Caco-2 (cell line): ENCODE measurements at places on chromosomes 1 and 21. TPM values are rescaled to one million over a fixed set of nuclear protein-coding genes. Genes with fewer than 3 reads are reported as not detected.

DNA sequence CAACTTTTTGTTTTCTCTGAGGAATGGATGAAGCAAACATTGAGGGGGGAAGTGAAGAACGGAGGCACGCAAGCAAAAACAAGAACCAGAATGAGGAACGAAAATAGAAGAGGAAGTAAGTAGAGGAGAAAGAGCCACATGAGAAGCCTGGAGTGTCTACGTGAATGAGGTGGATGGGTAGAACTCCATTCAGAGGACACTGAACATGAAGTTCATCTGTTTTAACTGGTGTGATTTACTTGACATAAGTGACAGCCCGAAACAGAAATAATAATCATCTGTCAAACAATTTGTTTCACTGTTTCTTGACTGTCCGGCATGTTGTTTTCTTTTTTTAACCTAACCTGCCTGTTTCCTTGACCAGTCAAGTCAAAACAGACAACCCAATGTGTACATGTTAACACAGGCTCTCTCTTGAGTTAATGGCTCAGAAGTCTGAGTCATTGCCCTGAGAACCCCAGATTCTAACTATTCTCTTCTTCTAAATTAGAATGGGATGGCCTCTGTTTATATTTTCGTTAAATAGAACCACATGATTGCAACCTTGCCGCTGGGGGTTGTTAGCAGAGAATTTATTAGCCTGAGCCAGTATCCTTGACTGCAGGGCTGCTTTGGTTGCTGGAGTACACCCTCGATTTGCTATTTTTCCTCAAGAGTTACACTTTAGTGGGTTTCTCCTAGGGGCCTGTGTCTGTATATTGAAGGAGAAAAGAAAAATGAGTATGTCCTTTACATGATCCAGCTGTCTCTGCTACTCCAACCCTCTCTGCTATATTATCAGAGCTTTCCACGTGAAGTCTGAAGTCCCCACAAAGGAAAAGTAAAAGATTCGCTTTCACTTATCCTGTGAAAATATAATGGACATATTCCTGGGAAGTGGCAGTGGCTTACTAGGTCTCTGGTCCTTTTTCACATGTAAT is 151.7 kb downstream of the ZC3H11B start:
- DNase-seq = no peak

DNA sequence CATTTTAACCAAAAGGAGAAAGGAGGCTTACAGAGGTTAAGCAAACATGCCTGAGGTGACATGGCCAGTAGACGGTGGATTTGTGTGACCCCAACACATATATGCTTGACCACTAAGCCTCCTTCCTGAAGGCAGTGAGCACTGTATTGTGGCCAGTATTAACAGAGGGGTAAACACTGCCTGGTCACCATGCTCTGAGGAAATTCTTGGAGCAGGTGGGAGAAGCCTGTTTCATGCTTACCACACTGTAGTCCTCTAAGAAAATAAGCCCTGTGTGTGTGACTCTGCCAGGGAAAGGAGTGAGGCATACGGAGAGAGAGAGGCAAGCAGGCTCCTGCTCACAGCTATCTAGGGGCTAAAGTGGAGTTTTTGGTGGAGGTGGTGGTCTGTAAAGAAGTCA is 102.7 kb downstream of the KCND3 start:
- no peak for DNase-seq

DNA sequence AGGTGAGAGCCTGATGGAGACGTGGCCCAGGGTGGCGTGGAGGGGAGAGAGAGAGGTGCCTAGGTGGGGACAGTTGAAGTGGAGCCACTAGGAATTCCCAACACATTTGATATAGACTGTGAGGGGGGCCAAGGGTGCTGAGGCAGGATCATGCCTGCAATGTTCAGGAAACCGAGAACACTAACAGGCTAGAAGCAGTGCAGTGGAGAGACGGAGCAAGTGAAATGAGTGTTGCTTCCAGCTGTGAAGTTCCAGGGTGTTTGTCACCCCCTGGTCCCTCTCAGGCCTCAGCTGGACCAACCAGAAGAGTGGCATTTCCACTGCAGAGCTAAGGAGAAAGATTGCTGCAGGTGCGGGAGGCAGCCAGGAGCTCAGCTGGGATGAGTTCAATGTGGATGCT is 127.1 kb downstream of the RIPK4 start:
- DNase-seq = no peak

DNA sequence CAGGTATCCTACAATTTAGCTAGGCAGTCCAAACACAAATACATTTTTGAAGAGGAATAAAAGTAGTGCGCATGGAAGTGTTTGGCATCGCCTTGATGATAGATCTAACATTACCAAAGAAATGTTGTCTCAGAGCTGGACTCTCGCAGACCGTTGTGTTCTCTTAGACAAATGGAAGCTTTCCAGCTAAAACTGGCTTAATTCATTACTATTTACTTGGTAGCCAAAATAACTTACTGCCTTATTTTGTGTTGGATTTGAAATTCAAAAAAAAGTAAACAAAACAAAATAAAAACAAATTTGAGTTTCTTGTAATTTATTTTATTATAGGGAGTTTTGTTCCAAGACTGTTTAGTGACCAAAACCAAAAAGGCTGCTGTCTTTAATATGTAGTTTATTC is 51.6 kb downstream of the PDE4B start:
- DNase-seq = no peak

DNA sequence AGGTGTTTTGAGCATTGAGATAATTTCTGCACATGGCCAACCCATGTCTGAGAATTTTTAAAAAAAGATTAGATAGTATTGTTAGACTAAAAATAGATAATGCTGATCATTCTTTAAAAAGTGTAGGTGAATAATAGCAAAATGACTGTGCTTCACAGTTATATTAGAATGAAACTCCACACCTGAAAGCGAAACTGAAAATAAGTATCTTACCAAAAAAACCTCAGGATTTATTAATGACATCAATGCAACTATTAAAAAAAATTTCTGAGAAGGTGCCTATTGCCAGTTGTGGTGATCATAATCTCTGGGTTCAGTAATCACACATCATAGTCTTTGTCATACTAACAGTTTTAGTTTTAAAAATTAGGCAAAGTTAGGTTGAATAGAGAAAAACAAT is 36.5 kb downstream of the PLA2G4A start:
- no peak for DNase-seq

DNA sequence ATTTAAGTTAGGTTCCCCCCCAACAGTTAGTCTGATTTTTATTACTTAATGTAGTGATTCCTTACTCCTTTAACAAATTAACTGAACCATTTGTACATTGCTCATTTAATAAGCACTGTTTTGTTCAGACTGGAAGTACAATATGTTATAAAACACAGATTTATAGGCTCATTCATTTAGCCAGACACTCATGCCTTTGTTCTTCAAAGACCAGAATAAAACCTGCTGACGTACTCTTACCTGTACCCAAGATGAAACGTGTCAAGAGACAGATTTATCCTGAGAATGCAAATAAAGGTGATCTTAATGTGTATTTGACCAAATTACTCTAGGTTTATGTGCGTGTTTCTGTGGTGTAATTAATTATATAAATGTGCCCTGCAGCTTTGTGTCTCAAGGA is 92.8 kb downstream of the INTS7 start:
- no peak for DNase-seq

GRCh38 chr1:70382682-70383081 is 28.2 kb upstream of the ANKRD13C start:
- no peak for DNase-seq

DNA sequence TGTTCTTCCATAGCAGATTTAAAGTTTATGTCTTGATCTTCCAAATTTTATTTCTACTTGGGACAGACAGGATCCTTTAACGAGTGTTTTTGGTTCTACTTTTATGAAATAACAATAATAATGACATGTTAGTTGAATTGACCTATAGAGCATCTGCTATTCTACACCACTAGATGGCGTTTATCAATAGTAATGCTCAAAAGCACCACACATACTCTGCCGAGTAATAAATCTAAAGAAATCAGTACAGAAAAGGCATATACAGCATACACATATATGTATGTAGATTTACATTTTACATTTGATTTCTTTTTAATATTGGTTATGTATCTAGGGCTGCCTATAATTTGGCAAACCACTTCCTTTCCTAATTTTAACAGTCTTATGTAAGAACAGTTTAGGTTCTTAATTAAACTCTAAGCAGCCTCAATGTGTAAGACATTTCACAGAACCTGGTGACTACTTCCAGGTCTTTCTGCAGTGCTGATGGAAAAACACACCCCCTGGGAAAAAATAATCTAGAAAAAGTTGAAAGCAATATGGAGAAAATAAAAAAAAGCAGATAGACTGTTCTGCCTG is 5.9 kb upstream of the SIPA1L2 start:
- no peak for DNase-seq

GRCh38 chr21:32256873-32257620 is 21.8 kb downstream of the MIS18A start:
- no peak for DNase-seq

GRCh38 chr1:24961961-24962861 is 32.1 kb upstream of the RUNX3 start:
- DNase-seq = no peak

DNA sequence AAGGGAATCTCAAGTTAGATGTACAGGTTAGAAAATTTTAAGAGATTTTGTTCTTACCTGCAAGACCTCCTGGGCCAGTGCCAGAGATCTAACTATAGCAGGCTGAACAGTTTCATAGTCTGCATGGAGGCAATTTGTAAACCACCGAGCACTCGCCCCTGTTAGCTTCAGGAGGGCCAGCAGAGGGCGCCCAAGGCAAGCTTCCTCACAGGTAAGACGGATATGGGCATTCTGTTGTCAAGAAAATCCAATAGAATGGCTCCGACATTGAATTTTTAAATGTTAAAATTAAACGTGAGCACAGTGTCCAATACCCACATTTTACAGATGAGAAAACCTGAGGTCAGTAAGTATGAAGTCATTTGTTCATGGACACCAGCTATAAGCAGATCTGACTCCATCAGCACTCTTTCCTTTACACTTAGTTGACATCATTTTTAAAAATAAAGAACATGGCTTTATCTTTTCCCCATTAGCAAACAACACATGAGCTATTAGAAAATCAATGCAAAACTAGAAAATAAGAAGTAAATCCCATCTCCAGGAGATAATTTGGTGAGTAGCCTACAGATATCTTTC is 2.2 kb downstream of the REG4 start:
- peak; percentile 70 for DNase-seq

DNA sequence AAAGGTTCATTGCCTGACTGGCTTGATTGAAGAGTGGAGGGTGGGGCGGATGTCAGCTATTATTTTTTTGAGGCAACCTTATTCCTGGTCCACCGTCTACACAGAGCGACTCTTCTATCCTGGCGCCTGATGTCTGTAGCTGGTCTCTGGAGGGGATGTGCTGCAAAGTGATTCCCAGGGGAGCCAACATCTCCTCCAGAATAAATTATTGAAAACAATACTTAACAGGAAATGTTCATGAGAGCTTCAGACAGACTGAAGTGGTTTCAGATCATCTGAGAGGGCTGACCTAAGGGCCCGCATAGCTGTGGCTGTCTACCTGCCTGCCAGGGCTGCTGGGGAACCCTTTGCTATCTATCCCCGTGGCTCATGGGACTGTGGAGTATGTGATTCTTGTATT is 66.7 kb downstream of the TEX35 start:
- no peak for DNase-seq

DNA sequence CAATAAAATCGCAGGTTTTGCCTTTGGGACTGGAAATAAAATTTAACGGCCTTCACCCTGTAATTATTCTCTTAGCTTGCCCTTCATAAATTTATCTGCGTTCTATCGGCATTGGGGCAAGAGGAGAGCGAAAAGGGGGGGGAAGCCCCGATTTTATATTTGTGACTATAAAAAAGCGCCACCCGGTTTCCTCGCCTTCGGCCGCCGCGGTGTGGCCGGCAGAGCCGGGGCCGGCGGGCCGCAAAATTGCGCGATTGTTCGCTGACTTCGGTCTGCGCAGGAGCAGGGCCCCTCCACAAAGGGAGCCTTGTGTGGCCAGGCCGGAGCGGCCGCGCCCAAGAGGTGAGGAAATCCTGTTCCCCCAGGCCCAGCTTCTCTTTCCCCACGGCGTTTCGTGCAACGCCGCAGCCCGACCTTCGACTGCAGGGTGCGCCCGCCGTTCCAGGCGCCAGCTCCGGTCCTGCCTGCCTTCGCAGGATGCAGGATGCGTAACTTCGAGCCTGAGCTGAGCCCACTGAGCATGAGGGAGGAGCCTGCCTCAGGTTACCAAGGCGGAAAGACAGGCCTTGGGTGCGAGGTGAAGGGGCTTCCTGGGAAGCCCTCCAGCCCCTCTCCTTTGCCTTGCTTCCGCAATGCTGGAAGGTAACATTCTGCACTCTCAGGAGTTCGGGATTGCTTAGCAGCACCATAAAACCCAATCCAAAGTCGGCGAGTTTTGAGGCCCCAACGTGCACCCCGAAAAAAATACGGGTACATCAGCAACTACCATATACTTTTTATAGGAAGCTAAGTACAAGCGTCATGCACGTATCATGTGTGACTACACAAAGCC is 4.9 kb upstream of the TBX15 start:
- DNase-seq = no peak

DNA sequence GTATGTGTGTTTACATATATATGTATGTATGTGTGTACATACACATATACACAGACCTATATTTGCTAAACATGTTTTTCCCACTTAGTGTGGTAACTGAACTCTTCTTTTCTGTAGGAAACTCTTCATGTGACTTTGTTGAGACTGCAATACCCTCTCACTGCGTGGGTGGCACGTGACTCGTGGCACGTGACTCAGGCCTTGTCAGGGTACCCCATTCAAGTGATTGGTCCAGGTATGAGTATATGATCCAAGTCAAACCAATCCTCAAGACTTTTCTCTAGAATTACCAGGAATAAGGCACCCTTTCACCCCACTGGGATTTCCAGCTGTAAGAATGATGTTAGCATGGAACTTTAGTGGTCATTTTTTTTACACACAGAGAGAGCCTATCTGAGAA is 149.2 kb upstream of the KCNK2 start:
- DNase-seq = no peak

DNA sequence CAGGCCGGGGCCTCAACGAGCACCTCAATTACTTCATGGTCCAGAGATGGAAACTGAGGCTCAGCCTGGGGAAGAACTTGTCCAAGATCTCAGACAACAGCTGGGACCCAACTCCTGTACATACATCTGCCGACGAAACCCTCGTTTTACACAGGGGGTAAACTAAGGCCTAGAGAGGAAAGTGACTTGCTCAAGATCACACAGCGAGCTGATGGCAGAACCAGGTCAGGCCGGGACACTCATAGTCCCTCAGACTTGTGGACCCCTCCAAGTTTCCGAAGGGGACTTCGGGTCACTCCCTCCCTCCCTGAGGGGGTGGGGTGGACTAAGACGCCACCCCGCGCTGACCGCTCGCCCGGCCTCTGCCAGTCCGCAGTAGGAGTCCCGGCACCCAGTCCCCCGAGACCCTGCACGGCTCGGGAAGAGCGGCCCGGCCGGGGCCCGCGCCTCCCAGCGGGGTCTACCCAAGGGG is 430 bp downstream of the WASF2 start:
- no peak for DNase-seq

GRCh38 chr1:81406292-81406999 is 394.3 kb upstream of the ADGRL2 start:
- no peak for DNase-seq

RGS18 gene
- not detected in 2 replicates for total RNA-seq

MR1 gene
- 2.4 and 2.5 TPM in 2 replicates for total RNA-seq

CLCA4 gene
- total RNA-seq = not detected in 2 replicates

IL10 gene
- total RNA-seq = not detected in 2 replicates

MAST2 gene
- total RNA-seq = 43.3 and 49.6 TPM in 2 replicates
